ENCODE measurements at places on chromosomes 2 and 18.

DNA sequence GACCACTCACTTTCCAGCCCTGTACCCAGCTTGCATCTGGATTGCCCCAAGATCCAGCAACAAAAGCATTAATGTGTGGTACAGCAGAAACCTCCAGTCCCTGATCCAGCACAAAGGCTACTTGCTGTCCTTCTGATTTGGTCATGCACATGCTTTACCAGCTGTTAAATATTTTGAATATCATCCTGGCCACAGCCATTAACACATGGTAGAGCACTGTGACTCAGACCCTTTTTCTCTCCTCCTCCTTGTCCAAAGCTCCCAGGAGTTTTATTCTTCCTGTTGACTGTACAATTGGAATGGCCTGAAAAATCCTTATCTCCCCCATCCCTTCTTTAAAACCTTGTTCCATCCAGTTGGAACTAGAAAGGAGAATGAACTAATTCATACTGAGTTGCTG, 419.7 kb upstream of the TNP1 start:
- DNase-seq: no peak

GRCh38 chr2:83650898-83651297, 808.2 kb downstream of the SUCLG1 start:
- DNase-seq: no peak

DNA sequence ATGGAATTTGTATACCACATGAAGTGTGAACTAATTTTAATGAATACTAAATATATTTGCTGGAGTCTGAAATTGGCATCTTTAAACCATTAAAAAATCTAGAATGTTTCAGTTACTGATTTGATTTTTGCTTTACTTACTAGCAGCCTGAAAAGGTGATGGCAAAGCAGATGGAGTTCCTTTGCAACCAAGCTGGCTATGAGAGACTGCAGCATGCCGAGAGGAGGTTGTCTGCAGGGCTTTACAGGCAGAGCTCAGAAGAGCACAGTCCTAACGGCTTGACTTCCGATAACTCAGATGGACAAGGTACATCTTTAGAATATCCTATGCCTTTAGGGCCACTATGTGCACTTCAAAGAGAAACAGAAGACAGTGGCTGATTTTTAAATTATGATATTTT, 36.5 kb downstream of the NAB1 start:
- DNase-seq: no peak

- no peak for DNase-seq
Observed at GRCh38 chr2:206354129-206354528, 79.7 kb downstream of the ZDBF2 start.

- no peak for DNase-seq
Observed at GRCh38 chr2:107419191-107419590, 407.5 kb upstream of the RGPD4 start.

- no peak for DNase-seq
Observed at GRCh38 chr2:48209214-48209885, 303.1 kb upstream of the FBXO11 start.

GRCh38 chr2:232300894-232301387, 77.6 kb upstream of the ALPP start:
- no peak for DNase-seq

- DNase-seq: no peak
Observed at GRCh38 chr18:43482136-43482535, 204.8 kb upstream of the SYT4 start.

GRCh38 chr18:59273759-59274532, 692 bp upstream of the RAX start:
- DNase-seq: no peak

- DNase-seq: no peak
Observed at GRCh38 chr2:223523551-223524001, 78.6 kb downstream of the SCG2 start.

GRCh38 chr2:13515254-13515653, 798.5 kb downstream of the TRIB2 start:
- DNase-seq: no peak

GRCh38 chr2:182452456-182452990, 25.7 kb upstream of the PDE1A start:
- no peak for DNase-seq

GRCh38 chr18:4016391-4017049, 438.6 kb downstream of the DLGAP1 start:
- DNase-seq: no peak

DNA sequence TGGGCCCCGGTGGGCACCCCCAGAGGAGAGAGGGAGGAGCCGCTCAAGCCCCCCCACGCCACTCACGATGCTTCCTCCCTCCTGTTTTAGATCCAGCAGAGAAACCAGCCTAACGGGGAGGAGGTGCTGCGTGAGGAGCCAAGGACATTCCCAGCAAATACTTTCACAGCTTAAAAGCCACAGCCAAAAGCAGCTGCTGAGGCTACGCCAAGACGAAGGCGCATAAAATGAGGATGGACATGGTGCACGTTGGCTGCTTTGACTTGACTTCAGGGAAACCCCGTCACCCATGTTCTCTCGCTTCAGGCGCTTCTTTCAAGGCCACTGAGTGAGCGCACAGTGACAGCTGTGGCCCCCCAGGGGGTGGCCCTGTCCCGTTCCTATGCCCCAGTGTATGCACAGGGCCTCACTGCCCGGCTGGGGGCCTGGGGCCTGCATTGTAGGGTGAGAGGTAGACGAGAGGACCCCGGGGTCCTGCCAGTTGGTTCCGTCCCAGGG, 72.1 kb upstream of the PXDN start:
- no peak for DNase-seq

- no peak for DNase-seq
Observed at GRCh38 chr18:28863396-28863795, 686.5 kb upstream of the CDH2 start.

- DNase-seq: no peak
Observed at GRCh38 chr18:34280653-34281052, 55.9 kb upstream of the NOL4 start.

- DNase-seq: no peak
Observed at GRCh38 chr18:13568443-13569392, 157.6 kb downstream of the FAM210A start.

DNA sequence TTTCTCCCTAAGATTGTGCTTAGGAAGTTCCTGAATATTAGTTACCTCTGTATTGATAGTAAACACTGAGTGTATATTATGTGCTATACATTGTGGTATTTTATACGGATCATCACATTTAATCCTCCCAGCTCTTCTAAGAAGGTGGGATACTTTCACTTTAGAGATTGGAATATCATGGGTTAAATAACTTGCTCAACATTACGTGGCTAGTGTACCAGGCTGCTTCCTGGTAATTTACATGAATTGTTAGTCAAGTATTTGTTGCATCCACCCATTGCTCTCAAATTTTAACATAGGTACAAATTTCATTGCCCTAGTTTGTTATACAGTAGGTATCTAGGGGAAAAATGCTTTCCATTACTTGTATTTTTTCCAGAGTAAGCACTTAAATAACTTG, 21.4 kb downstream of the FAM98A start:
- DNase-seq: no peak

GRCh38 chr18:35998967-35999366, 26.5 kb downstream of the RMP24 start:
- no peak for DNase-seq

DNA sequence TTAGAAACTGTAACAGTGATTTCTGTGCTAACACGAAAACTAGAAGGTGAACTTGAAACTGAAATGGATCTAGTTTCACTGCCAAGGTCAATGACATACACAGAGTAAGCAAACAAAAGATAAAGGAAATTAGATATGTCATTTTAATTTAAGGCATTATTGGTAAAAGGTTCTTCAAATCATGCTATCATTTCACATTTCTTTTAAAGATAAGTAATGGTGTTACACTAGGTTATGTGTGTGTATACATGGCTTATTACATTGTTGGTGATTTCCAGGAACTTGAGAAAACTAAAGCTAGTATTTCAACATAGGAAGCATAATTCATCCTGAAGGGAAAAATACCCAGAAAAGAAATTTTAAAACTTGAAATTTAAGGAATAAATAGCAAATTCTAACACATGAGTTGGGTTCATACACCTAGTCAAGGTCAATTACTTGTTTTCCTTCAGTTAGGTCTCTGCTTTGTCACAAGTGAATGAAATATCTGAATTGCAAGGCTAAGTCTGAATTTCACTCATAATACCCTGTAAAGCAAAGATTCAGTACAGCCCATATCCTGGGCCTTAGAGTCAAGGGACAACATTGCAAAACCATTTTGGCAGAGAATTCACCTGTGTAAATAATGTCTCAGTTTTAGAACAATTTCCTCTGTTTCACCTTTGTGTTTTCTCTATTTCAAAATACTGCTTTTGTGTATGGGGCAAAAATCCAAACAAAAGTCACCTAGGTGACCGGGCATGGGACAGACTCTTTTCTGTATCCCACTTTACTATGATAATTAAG, 141.6 kb downstream of the SRBD1 start:
- DNase-seq: no peak

DNA sequence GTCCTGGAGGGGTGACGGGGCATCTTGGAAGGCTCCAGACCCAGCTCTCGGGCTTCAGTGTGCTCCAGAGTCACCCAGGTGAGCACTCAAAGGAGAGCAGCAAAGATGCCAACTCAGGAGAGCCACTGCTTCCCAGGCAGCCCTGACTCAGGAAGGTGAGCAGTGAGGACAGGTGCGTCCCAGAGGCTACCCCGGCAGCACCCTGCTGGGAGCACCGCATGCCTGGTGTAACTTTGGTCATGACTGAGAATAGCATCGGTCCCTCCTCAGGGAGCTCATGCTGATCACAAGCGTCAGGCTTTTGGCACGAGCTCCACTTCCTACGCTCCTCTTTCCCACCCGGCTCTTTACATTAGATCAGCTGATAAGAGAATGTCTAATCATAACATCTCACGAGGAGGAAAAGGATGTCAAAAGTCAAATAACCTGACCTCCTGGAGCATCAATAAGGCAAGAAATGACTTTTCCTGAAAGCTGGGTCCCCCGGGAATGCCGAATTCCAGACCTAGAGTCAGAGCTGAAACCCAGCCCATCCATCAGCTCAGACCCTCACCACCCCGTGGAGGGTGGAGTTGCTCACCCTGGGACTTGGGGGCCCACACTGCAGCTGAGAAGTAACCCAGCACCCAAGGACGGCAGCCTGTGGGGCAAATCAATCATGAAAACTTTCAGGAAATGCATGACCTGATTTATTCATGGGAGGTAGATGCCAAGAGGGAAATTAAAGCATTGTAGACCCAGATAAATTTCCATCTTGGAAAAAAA, 248.8 kb downstream of the ACKR3 start:
- DNase-seq: no peak

- no peak for DNase-seq
Observed at GRCh38 chr2:127597984-127598380, 48.0 kb upstream of the GPR17 start.

DNA sequence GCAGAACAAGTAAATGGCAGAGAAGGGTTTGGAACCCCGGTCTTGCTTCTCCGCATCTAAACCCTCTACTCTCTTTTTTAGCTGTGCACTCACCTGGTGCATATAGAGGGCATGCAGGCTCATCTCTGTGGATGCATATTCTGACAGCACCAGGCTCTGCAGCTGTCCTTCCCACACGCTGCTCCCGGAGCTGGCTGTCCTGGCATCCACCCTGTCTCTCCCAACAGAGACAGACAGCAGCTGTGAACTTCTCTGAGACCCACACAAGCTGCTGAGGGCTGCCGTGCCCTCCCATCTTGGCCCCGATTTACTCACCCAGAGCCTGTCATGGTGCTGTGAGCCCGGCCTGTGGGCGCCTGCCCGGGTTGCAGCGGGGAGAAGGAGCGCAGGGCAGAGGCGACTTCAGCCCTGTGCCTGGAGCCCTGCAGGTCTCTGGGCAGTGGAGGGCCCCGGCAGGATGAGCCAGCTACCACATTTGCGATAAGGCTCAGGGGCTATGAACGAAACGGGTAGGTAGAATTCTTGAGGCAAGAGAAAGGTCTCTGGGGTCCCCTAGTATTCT, 3.3 kb upstream of the ABCB6 start:
- no peak for DNase-seq

- DNase-seq: no peak
Observed at GRCh38 chr2:158079672-158080071, 22.0 kb upstream of the UPP2 start.

- DNase-seq: no peak
Observed at GRCh38 chr2:160405077-160405867, 88.3 kb downstream of the RBMS1 start.

DNA sequence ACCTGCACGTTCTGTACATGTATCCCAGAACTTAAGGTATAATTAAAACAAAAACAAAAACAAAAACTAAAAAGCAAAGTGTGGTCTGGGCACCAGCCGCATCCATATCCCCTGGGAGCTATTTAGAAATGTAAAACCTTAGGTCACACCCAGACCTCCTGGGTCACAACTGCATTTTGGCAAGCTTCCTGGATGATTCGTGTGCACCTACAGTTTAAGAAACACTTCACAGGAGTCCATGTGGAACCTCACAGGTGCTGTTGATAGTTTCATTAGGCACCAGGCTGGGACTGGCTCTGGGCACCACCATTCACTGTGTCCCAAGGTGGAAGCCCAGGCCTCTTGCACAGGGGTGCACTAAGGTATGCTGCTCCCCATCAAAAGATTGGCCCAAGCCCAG, 103.6 kb upstream of the BOD1L2 start:
- DNase-seq: no peak

DNA sequence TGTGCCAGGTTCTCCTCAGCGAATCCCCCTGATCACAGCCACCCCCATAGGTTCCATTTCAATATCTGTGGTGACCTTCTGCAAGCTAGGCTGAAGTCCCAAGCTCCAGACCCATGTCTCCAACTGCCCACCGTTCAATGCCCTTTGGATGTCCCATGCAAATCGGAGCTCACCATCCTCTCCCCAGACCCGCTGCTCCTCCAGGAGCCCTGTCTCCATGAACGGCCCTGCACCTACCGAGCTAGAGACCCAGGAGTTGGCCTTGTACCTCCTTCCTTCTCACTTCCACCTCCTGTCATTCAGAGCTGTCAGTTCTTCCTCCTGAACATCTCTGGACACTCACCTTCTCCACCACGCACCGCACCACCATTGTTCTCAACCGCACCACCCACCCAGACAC, 1.0 kb upstream of the FAHD2A start:
- no peak for DNase-seq

DNA sequence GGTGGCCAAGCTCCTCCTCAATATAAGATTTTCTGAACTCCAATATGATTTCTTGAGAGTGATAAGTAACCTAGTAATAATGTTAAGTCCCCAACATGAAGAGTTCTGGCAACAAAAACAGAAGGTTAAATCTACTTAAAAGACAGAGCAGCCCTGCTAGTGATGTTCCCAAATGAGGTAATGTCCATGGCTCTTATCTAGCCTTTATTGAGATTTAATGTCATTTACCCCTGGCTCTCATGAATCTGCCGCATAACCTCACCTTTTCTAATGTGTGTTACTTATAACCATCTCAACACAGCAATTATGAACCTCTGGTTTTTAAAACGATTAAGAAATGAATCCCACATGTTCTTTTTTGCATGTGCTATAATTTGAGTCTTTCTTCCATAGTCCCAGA, 167.5 kb upstream of the ZFP36L2 start:
- DNase-seq: no peak

DNA sequence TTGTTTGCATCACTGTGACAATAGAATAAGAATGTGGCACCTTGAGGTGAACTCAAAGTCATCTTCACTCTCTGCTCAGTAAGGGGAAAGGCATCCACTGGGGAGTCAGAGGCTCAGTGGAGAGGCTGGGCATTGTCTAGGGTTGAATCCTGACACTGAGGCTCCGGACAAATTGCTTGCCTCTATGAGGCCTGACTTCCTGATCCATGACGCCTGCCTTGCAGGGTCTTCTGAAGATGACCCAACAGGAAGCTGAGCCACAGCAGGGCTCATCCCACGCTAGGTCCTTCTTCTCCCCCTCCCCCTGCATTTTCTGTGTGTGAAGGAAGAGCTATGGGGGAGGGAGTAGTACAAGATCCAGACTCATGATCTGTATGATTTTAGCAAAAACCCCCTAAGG, 265.1 kb downstream of the SH3BP4 start:
- DNase-seq: no peak
